ENCODE measurements at places on chromosomes 5 and 9.

- DNase-seq: no peak
Measured at GRCh38 chr9:15935661-15936305, 382.9 kb downstream of the CCDC171 start.

DNA sequence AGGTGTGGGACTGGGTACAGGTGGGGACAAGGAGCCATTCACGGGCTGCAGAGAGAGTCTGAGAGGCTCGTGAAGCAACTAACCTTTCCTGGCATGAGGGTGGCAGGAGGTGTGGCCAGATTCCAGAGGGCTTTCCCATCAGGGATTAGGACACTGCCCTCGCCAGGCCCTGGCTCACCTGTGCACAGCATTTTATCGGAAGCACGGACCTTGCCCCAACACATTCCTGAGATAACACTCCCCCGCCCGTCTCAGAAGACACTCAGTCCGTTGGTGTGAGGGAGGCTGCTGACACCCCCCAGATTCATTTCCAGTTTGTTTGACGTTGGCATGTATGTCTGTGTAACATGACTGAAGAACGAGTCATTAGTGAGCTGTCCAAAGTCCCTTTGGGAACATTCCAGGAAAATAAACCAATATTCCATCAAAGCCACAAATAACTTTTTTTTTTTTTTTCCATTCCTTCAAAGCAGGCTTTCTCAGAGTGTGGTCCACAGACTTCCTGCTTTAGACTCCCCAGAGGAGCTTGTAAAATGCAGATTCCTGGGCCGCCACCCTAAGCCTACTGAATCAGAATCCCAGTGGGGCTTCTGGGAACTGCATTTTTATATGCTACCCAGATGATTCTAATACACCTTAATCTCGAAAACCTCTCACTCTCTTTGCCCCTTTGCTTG is 23.4 kb downstream of the WWC1 start:
- DNase-seq: no peak

DNA sequence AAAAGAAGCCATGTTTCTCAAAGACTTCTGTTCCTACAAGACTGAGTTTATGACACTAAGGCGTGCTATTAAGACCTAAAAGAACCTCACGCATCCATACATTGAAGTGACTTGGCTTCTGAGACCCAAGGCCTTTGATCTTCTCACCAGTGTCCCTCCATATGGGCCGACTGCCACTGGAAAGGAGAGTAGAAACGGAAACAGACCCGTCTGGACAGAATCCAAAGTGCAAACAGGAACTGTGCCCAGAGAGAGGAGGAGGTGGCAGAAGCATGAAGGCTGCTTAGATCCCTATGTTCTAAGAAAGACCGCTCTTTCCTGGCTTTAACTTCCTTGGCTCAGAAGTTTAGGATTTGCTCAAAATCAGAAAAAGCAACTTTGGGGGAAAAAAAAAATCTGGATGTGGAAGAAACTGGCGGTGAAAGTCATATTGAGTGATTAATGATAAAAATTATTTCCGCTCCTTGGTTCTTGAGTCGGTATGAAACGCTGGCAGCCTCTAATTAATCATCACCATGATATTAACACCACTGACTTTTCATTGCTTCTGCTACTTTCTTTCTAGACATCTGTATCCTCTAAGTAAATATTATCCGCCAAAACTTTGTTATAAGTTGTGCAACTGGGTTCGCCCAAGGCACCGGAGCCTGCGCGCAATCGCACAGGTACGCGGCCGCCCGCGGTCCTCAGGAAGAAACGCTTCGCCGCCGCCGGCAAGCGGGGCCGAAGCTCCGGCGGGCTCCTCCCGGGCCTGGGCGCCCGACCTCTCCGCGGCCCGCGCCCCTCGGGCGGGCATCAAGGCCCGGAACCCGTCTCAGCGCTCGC is 726 bp downstream of the DAP start:
- DNase-seq: no peak

GRCh38 chr9:130834371-130835336 is at the start of gene ABL1:
Gene ABL1, plus strand, starts transcription at chr9:130835254. Its CDS starts 193 bp downstream, at chr9:130835447.
- DNase-seq: no peak

DNA sequence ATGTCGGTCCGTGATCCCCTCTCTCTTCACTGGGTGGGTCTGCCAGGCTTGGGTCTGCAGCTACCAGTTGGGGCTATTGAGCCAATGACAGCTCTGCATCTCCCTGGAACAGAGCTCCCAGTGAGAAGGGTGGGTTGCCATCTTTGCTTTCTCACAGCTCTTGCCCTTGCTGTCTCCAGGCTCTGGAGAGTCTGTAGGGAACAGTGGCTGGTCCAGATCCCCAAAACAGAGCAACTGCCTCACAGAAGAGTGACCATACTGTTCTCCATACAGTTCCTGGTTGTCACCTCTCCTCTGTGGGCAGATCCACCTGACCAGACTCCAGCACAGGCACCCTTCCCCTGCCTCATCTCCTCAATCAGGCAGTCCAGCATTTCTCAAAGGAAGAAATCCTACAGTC is 5.2 kb upstream of the IFNA17 start:
- no peak for DNase-seq

DNA sequence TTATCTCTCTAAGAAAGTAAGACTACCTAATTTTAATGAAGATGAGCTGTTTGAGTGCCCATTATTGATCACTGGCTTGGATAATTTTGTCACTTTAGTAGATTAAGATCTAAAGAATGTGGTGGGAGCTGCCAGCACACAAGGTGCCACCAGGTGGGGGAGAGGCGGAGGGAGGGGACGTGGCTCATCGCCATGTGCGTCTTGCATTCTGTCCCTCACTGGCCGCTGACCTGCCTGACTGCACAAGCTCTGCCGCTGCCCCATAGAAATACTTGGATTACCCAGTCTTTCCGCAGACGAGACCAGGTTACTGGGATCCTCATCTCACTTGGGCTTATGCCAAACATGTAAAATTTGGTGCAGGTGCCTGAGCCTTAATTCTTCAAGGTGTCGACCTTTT is 37.6 kb downstream of the RHOBTB3 start:
- no peak for DNase-seq

DNA sequence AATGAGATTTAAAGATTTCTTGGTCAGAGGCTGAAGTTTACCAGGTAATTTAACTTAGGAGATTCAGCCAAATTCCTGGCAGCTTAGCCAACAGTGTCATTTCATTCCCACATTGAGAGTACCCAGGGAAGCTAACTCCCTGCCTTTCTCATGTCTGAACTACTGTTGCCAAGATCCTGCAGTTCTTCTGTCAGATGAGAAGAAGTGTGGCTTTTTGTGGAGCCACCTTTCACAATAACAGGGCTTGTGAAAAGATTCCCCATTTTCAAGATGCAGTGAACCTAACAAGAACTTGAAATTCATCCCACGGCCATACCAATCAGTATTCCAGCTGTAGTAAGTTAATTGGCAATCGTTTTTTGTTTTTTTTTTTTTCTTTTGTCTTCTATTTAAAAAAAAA is 176.4 kb downstream of the XRCC4 start:
- DNase-seq: no peak
